Activated T-helper 1 cell treated with anti-CD3 and anti-CD28 coated beads, Interleukin-12 subunit alpha, Interleukin-12 subunit beta, Interleukin-2, Interleukin-4 antibody, amounts not matched to agents 30 ng/mL and 10 ng/mL and 1 ng/mL, durations not matched to agents 14 hours and 24 hours and 36 hours (primary cell): ENCODE measurements at places on chromosomes 4 and X. TPM values are rescaled to one million over a fixed set of nuclear protein-coding genes. Genes with fewer than 3 reads are reported as not detected.
A peak's percentile ranks its signal among the peaks of the same experiment; 100 is the strongest.

DNA sequence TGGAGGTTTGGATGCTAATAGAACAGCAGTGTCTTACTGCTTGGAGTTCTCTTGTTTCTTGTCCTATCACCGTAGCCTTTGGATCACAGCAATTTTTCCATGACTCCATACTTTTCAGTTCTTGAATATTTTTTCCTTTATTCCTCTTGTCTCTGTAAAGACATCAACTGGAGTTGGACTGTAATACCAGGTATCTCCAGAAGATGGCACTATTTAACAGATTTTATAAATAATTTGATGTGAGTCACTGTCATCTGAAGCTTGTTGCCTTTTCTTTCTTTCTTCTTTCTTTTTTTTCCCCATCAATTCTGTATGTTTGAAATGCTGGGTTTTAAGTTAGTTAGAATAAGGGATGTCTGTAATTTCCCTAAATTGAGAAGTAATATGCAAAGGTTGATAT lies 24.1 kb downstream of the HPRT1 start:
- DNase-seq, result no peak
- H3K4me1 ChIP-seq, result no peaks in the 10 kb centered on the region
- H3K36me3 ChIP-seq, result peaks cover 3% of the 10 kb centered on the region
- H3K27me3 ChIP-seq, result no peaks in the 10 kb centered on the region

DNA sequence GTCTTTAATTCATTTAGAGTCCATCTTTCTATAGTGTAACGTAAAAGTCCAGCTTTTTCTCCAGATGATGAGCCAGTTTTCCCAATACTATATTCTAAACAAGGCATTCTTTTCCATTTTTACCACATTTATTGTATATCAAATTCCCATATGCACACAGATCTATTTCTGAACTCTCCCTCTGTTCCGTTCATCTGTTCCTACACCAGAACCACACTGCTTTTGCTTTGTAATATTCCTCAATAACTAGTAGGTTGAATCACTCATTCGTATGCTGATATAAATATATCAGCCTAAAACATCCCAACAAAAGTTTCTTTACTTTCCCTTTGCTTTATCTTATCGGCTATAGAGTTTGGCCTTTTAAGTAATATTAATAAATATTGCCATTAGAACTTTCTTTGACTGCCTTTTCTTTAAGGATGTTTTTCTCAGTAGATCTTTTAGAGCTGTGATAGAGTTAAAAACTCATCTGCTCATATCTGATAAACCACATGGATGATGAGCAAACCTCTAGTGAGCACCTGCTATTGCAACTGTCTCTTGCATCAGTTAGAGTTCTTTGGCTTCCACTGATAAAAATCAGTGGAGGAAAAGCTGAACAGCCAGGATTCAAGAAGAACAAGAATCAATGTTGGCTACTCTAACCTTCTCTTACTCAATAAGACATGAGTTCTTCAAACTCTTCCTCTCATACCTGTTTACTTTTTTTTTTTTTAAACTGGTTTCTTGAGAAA lies 13.1 kb upstream of the RPL34 start:
- H3K27me3 ChIP-seq, result no peaks in the 10 kb centered on the region
- H3K36me3 ChIP-seq, result peaks cover 12% of the 10 kb centered on the region
- no peak for DNase-seq
- no peak overlapping the region for H3K27ac ChIP-seq
- no peak overlapping the region for H3K4me3 ChIP-seq
- peaks cover 8% of the 10 kb centered on the region for H3K4me1 ChIP-seq

GRCh38 chr4:26044524-26044923 lies 130.5 kb downstream of the SMIM20 start:
- no peaks in the 10 kb centered on the region for H3K27me3 ChIP-seq
- no peak overlapping the region for H3K27ac ChIP-seq
- peaks cover 12% of the 10 kb centered on the region for H3K4me1 ChIP-seq
- DNase-seq, result no peak
- no peak overlapping the region for H3K4me3 ChIP-seq

GRCh38 chrX:44415639-44416386 lies 72.3 kb upstream of the EFHC2 start:
- H3K4me1 ChIP-seq, result no peaks in the 10 kb centered on the region
- no peak for DNase-seq
- H3K27ac ChIP-seq, result no peak overlapping the region
- no peaks in the 10 kb centered on the region for H3K36me3 ChIP-seq

DNA sequence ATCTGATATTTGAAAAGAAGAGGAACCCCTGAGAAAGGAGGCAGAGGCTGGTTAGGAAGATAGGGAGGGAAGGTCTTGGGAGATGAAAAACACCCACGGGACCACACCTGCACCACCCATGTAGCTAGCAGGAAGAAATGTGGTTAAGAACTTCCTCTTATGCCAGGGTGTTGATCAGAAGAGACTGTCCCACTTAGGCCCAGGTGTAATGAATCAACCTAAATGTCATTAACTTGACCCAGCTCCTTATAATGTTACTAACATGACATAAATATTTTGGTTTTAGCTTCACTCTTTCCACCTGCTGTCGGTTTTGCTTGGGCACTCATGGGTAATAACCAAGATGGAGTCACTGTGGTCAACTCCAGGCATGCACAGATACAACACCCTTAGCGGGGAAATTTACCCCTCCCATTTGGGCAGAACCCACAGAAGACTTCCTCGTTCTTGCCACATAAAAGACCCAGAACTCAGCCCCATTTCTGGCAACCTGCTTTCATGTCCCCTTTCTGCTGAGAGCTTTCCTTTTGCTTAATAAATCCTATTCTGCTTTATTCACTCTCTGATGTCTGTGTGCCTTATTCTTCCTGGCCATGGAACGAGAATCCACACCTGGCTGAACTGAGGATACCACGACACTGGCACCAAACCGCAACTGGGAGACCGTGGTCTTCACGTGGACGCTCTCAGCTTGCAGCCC lies 46.8 kb downstream of the ZNF141 start:
- no peak for DNase-seq
- H3K4me1 ChIP-seq, result peaks cover 10% of the 10 kb centered on the region

GRCh38 chrX:150377005-150377404 lies 13.9 kb downstream of the MAMLD1 start:
- H3K27ac ChIP-seq, result no peak overlapping the region
- H3K4me1 ChIP-seq, result no peaks in the 10 kb centered on the region
- no peak for DNase-seq
- no peak overlapping the region for H3K4me3 ChIP-seq

DNA sequence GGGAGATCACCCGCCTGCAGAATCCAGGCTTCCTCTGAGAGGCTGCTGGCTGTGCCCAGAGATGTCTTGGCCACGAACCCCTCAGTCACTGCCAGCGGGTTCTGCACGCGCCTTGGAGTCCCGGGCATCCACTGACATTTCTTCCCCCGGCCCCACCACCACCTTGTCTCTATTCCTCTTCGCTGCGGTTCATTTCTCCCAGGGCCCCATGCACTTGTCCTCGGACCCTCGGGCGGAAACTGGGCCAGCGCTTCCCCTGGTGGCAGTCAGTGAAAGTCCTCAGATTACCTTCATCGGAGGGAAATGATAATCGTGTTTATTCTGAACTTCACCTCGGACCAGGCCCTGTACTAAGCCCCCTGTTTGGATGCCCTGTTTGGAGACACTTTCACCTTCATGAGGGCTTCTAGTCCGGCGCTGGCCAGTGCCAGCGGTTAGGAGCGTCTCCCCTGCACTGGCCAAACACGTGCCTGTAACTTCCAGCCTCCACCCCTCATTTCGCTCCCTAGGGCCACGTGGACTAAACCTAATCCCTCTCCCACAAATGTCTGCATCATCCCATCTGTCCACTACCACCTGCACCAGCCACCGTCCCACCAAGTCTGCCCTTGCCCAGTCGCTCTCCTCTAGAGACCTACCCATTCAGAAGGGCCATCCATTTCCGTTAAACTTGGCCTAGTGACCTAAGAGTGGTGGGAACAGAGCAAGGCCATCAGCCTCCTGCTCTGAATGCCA lies 82.0 kb downstream of the DCTD start:
- DNase-seq, result no peak
- no peak overlapping the region for H3K4me3 ChIP-seq
- peaks cover 5% of the 10 kb centered on the region for H3K27me3 ChIP-seq
- H3K4me1 ChIP-seq, result no peaks in the 10 kb centered on the region
- H3K27ac ChIP-seq, result no peak overlapping the region

GRCh38 chr4:152815078-152815477 lies 35.3 kb downstream of the ARFIP1 start:
- no peaks in the 10 kb centered on the region for H3K27me3 ChIP-seq
- no peak overlapping the region for H3K4me3 ChIP-seq
- DNase-seq, result no peak
- H3K36me3 ChIP-seq, result peaks cover 45% of the 10 kb centered on the region
- no peak overlapping the region for H3K27ac ChIP-seq

- H3K27ac ChIP-seq, result no peak overlapping the region
- H3K4me3 ChIP-seq, result no peak overlapping the region
- no peaks in the 10 kb centered on the region for H3K36me3 ChIP-seq
- H3K27me3 ChIP-seq, result peaks cover 7% of the 10 kb centered on the region
- DNase-seq, result no peak
Measured at GRCh38 chrX:150324919-150325318, 38.2 kb upstream of the MAMLD1 start.

- peaks cover 38% of the 10 kb centered on the region for H3K4me1 ChIP-seq
- H3K4me3 ChIP-seq, result peak overlapping the region; percentile 97
- peak overlapping the region; percentile 92 for H3K27ac ChIP-seq
- H3K27me3 ChIP-seq, result no peaks in the 10 kb centered on the region
- peaks cover 24% of the 10 kb centered on the region for H3K36me3 ChIP-seq
Measured at GRCh38 chrX:23783589-23784469, 856 bp downstream of the SAT1 start.

- no peak for DNase-seq
- peaks cover 17% of the 10 kb centered on the region for H3K4me1 ChIP-seq
- no peak overlapping the region for H3K4me3 ChIP-seq
- H3K36me3 ChIP-seq, result peaks cover 8% of the 10 kb centered on the region
- no peaks in the 10 kb centered on the region for H3K27me3 ChIP-seq
Measured at GRCh38 chrX:110219920-110220319, 98.0 kb downstream of the AMMECR1 start.

DNA sequence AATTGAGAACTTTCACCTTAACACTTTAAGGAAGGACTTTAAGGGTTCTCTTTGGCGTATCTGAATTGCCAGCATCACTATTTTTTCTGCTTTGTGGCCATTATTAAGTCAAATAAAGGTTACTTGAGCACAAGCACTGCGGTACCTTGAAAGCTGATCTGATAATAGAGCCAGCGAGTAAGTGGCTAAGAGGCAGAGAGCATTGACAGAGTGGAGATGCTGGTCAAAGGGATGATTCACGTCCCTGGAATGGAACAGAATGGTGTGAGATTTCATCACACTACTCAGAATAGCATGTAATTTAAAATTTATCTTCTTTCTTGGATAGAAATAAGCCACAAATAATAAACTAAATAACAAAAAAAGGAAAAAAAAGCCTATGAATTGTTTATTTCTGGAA lies 57.1 kb upstream of the NPFFR2 start:
- H3K4me3 ChIP-seq, result no peak overlapping the region
- H3K36me3 ChIP-seq, result no peaks in the 10 kb centered on the region
- H3K27me3 ChIP-seq, result no peaks in the 10 kb centered on the region
- no peaks in the 10 kb centered on the region for H3K4me1 ChIP-seq

DNA sequence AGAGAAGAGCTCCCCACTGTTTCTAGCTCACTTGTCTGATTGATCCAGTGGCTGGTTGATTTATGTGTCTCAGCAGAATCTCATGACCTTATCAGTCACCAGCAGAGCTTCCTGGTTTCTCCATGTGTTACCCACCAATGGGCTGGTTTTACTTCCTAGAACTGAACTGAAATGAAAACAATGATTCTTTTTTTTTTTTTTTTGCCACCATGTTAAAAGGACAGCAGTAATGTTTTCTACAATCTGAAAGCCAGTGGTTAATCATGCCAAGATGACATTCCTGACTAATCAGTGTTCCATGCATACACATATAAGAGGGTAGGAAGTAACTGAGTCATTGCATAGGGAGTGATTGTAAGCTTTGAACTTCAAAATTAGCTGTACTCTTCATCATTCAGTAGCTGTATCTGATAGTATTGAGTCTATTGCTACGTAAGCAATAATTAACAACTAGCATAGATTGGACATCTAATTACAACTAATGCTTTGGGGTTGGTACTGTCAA lies 67.7 kb downstream of the SLC4A4 start:
- no peak overlapping the region for H3K4me3 ChIP-seq
- H3K4me1 ChIP-seq, result no peaks in the 10 kb centered on the region
- no peaks in the 10 kb centered on the region for H3K36me3 ChIP-seq
- DNase-seq, result no peak
- no peaks in the 10 kb centered on the region for H3K27me3 ChIP-seq

DNA sequence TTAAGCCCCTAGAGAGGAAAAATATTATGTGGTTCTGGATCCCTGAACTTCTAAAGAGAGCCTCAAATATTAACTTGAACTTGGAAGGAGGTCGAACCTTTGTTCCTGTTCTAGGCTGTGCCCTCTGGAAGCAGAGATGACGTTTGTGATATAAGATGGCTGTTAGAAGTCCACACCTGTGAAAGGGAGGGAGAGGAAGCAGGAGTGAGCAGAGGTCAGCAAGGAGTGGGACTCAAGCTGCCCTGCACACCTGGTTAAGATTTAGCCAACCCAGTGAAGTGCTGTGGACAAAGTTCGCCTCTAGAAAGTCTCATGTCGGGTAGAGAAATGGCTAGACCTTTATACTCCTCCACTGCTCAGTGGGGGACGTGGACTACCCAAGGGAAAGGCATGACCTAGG lies 566.2 kb downstream of the MID1IP1 start:
- H3K4me3 ChIP-seq, result no peak overlapping the region
- no peaks in the 10 kb centered on the region for H3K4me1 ChIP-seq
- H3K36me3 ChIP-seq, result peaks cover 2% of the 10 kb centered on the region
- H3K27ac ChIP-seq, result no peak overlapping the region

DNA sequence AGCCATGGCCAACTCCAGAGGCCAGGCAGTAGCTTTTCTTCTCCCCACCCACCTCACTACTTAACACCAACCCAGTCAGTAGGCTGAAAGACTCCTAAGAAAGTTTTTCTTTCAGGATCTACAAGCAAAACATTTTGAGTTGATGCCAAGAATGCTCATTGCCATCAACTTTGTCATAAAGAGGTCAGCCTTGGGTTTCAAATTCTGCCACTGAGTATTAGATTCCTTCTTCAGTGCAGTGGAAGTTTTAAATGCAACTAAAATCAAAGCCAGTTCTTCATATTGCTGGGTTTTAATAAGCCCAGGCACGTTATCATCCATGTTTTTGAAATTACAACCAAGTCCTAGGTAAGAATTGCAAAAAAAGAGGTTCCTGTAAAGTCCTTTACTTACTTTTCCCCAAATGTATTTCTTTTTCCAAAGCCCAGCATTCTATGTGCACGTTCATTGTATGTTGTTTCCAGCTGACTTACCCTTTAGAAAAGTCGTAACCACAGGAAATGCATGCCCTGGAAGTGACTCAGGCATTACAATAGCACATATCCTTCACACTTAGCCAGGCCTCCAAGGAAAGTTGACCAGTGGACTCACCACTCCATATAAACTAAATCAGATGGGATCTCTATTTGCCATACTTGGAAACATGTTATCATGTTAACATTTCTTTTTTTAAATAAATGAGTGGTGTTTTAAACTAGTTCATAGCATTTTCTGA lies 229.9 kb downstream of the SOX3 start:
- H3K4me3 ChIP-seq, result no peak overlapping the region
- H3K4me1 ChIP-seq, result no peaks in the 10 kb centered on the region
- H3K36me3 ChIP-seq, result no peaks in the 10 kb centered on the region

The XAGE2 gene
- not detected in 2 replicates for total RNA-seq

The NLRP2B gene
- total RNA-seq, result not detected in 2 replicates

The SPOCK3 gene
- total RNA-seq, result not detected in 2 replicates

The SLITRK2 gene
- total RNA-seq, result not detected in 2 replicates

The ANKRD50 gene
- total RNA-seq, result 0.03 and 0.12 TPM in 2 replicates

The SNCA gene
- 0.18 and 1.1 TPM in 2 replicates for total RNA-seq

The SOWAHB gene
- total RNA-seq, result not detected in 2 replicates
